ENCODE measurements at places on chromosomes 6 and 20. TPM values are rescaled to one million over a fixed set of nuclear protein-coding genes. Genes with fewer than 3 reads are reported as not detected.

Gene FAM209A
- 0.34 TPM for total RNA-seq

Gene C6orf89
- total RNA-seq, result 39.1 TPM

Gene BTBD3
- 58.8 TPM for total RNA-seq

DNA sequence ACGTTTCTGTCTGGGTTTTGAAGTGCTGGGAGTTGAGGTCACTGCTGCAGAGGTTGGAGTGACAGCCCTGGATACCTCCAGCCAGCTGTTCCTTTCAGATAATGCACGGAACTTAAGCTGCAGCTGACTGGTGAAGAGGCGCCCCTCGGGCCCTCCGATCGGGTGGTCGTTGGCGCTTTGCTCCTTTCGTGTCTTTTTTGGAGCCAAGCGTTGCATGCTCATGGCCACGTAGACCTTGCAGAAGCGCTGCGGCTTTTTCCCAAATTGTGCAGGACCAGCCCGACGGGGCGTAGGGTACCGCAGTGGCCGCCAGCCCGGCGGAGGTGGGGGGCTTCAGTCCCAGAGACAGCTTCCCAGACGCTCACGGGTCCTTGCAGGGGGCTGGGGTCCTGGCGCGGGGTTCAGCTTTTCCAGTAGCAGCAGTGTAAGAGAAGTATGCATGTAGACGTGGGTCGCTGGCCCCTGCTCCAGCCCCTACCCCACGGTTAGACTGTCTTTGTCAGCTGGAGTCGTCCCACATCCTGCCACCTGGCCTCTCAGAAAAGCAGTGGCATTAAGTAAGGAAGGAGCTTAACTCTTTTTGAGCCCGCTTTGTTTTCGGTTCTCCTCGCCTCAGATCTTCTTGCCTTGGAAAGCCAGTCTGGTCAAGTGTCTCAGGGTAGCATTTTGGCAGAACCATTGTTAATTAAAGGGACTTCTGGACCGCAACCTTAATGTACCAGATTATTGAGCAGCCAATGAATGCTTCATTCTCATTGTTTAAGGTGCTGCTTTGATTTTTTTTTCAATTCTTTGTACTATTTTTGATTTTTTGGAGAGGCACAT, 838 bp downstream of the TNFAIP3 start:
- H3K27me3 ChIP-seq, result peaks cover 22% of the 10 kb centered on the region
- DNase-seq, result no peak
- H3K36me3 ChIP-seq, result peaks cover 12% of the 10 kb centered on the region
- peak overlapping the region; percentile 91 for H3K4me3 ChIP-seq

- H3K27ac ChIP-seq, result peak overlapping the region; percentile 5
- H3K36me3 ChIP-seq, result peaks cover 3% of the 10 kb centered on the region
- no peak overlapping the region for H3K4me3 ChIP-seq
Measured at GRCh38 chr6:76852776-76853175, 610.5 kb downstream of the HTR1B start.

DNA sequence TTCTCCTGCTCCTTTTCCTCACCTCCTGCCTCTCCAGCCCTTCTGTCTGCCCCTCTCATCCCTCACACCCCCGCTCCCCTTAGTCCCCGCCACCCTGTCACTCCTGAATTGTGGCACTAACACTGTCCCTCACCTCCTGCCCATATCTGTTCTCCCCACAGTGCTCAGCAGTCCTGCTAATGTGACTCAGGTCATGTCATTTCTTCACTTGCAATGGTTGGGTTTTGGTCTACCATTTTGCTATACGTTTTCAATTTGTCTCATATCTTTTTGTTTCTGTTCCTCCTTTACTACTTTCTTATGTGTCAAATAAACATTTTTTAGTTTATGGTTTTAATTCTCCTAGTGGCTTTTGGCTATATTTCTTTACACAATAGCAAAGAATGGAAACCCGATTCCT, 1.3 kb upstream of the HLA-B start:
- no peak overlapping the region for H3K27ac ChIP-seq
- no peak overlapping the region for H3K4me3 ChIP-seq
- DNase-seq, result no peak
- H3K4me1 ChIP-seq, result no peaks in the 10 kb centered on the region

- no peaks in the 10 kb centered on the region for H3K36me3 ChIP-seq
- H3K4me1 ChIP-seq, result peaks cover 20% of the 10 kb centered on the region
- no peak overlapping the region for H3K27ac ChIP-seq
- H3K27me3 ChIP-seq, result peaks cover 23% of the 10 kb centered on the region
- peak overlapping the region; percentile 65 for H3K4me3 ChIP-seq
- DNase-seq, result no peak
Measured at GRCh38 chr6:119077391-119077642, 1.1 kb downstream of the FAM184A start.

DNA sequence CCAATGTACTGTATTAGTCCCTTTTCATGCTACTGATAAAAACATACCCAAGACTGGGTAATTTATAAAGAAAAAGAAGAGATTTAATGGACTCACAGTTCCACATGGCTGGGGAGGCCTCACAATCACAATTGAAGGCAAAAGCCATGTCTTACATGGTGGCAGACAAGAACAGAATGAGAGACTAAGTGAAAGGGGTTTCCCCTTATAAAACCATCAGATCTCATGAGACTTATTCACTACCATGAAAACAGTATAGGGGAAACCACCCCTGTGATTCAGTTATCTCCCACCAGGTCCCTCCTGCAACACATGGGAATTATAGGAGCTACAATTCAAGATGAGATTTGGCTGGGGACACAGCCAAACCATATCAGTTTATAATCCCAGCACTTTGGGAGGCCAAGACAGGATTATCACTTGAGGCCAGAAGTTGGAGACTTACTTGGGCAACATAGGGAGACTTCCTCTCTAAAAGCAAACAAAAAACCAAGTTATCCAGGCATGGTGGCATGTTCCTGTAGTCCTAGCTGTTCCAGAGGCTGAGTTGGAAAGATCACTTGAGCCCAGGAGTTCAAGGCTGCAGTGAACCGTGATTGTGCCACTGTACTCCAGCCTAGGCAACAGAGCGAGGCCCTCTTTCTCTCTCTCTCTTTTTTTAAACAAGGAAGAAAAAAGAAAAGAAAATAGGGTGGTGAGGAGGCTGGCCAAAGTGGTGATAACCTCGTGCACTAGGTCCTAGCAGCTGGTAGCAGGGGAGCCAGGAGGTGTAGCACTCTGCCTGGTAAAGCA, 22.9 kb upstream of the DDR1 start:
- no peak for DNase-seq
- no peak overlapping the region for H3K27ac ChIP-seq
- H3K4me3 ChIP-seq, result no peak overlapping the region
- H3K4me1 ChIP-seq, result peaks cover 9% of the 10 kb centered on the region
- H3K27me3 ChIP-seq, result no peaks in the 10 kb centered on the region

All from mesothelial cell of epicardium (in vitro differentiated cells).